ENCODE measurements at places on chromosomes 6 and 20.

DNA sequence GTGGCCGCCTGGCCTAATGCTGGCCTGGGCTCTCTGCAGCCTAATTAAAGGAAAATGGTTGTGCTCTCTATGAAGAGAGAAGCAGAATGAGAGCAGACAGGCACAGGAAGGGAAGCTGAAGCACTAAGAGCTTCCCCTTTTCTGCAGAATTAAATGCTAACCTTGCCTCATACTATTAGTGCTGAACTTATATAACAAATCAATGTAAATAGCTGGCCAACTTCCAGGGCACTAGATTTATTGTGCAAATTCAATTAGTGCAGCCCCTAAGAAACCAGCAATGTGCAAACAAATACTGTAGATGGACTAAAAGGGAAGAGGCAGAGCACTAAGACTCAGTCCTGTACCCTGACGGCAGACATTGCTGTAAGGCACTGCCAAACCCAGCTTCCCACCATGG is 36.1 kb upstream of the INSM1 start:
- no peak for DNase-seq

- DNase-seq, result peak; percentile 31
Measured at GRCh38 chr6:128139519-128139918, 238.7 kb upstream of the THEMIS start.

DNA sequence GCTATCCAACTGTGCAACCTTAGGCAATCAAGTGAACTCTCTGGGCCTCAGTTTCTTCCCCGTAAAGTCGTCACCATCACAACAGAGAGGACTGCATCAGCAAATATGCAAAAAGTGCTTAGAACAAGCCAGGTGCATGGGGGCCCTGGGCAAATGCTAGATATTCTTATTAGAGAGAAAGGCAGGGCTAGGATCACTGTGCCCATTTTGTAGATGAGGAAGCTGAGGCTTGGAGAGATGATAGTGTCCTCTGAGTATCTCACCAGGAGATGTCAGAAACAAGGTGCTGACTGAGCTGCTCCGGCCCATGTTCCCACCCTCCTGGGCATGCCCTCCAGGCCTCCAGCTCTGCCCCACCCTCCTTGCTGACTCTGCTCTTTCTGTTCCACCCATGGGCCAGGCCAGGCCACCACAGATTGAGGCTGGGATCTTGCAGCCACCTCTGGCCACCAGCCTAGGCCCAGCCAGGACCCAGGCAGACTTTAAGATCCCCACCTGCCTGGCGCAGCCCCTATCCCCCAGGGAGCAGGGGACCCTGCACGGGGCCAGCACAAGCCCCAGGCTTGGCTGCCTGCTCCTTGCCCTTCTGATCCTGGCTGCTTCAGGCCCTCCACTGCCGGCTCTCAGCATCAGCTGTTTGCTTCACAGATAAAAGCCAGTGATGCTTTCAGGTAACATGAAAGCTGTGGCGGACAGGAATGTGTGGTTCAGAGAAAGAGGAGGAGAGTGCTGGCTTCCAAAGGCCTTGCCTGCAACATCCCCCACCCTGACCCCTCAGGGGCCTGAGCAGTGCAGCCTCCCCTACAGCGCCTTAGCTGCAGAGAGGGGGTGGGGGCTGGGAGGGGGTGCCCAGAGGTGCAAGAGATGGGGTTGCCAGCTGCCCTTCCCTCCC is 47.6 kb downstream of the GRM4 start:
- DNase-seq, result no peak

DNA sequence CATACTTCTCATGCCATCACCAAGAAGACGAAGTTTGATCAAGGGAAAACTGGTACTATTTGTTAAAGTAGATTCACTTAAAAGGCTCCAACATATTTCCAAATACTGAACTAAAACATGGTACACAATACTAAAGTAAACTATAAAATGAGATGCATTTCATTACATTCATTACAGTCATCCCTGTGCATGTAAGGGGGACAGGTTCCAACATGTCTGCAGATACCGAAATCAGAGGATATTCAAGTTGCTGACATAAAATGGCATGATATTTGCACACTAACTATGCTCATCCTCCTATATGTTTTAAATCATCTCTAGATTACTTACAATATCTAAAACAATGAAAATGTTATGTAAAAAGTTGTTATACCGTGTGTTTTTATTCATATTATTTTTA is 893.9 kb upstream of the MANEA start:
- DNase-seq, result no peak

DNA sequence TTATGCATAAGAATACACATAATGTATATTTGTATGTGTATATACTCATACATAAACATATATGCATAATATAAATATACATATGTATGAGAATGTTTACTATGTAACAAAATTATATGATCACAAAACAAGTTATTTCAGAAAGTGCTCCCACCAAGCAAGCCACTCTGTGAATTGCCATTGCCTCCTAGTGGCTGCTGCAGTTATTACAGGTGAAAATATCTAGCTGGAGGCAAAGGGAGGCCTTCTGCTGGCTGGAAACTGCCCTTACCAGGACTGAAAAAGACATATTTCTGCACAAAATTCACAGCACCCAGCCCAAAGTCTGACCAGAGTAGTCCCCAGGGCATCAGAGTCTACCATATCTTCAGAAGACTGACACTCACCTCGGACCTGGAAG is 14.4 kb upstream of the ADAM33 start:
- no peak for DNase-seq

DNA sequence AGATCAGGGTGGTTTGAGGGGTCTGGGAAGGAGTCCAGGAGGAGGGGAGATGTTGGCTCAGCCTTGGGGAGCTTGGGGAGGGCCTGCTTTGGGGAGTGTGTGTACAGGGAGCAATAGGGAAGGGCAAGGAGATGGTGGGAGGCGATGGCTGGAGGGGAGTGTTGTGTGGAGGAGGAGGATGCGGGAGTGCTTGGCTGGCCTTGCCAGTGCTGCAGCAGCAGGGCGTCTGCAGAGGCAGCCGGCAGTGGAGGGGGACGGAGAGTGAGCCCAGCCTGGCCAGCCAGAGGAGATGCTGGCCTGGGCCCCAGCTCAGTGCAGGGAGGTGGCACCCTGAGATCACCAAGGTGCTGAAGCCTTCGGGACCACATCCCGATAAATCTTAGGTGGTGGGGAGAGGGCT is 3.9 kb downstream of the IP6K3 start:
- DNase-seq, result no peak

- peak; percentile 91 for DNase-seq
Measured at GRCh38 chr6:27687154-27688013, 214.5 kb upstream of the ZNF184 start.

GRCh38 chr6:149935246-149935645 is 6.6 kb upstream of the ULBP2 start:
- DNase-seq, result no peak

- DNase-seq, result no peak
Measured at GRCh38 chr6:47809873-47810272, 28.0 kb downstream of the OPN5 start.

- peak; percentile 58 for DNase-seq
Measured at GRCh38 chr20:2084703-2085102, 16.9 kb upstream of the STK35 start.

DNA sequence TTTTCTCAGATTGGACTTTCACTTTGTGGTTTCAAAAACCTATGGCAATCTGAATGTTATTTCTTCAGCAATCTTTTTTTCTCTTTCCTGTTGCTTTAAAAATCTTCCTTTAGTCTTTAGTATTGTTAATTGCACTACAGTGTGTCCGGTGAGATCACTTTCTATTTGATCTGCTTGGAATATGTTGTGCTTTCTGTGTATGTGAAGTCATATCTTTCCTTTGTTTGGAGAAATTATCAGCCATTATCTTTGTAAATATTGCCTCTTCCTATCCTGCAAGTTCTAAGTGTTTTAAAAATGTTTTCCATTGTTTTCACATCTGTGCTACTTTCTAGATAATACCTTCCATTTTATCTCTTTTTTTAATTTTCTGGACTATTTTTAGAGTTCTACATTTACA is 171.4 kb upstream of the PRSS16 start:
- DNase-seq, result no peak

GRCh38 chr20:18615020-18615650 is 27.3 kb downstream of the DTD1 start:
- DNase-seq, result no peak

DNA sequence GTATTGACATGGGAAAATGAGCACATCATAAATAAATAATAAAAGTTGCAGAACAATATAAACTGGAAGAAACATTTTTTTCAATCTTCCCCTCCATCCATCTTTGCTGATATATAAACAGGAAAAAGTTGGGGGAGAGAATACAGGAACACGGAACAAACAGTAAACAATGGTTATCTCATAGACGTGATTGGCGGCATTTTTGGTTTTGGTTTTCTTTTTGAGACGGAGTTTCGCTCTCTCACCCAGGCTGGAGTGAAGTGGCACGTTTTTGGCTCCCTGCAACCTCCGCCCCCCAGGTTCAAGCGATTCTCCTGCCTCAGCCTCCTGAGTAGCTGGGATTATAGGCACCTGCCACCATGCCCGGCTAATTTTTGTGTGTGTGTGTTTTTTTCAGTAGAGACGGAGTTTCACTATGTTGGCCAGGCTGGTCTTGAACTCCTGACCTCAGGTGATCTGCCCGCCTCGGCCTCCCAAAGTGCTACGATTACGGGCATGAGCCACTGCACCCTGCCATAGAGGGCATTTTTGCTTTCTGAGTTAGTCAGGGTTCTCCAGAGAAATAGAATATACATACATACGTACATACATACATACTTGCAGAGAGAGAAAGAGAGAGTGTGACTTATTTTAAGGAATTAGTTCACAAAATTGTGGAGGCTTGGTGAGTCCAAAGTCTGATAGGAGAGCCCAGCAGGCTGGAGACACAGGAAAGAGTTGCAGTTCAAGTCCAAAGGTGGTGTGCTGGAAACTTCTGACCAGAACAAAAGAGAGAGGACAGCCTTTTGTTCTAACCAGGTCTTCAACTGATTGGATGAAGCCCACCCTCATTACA is 22.6 kb downstream of the GNL1 start:
- no peak for DNase-seq

DNA sequence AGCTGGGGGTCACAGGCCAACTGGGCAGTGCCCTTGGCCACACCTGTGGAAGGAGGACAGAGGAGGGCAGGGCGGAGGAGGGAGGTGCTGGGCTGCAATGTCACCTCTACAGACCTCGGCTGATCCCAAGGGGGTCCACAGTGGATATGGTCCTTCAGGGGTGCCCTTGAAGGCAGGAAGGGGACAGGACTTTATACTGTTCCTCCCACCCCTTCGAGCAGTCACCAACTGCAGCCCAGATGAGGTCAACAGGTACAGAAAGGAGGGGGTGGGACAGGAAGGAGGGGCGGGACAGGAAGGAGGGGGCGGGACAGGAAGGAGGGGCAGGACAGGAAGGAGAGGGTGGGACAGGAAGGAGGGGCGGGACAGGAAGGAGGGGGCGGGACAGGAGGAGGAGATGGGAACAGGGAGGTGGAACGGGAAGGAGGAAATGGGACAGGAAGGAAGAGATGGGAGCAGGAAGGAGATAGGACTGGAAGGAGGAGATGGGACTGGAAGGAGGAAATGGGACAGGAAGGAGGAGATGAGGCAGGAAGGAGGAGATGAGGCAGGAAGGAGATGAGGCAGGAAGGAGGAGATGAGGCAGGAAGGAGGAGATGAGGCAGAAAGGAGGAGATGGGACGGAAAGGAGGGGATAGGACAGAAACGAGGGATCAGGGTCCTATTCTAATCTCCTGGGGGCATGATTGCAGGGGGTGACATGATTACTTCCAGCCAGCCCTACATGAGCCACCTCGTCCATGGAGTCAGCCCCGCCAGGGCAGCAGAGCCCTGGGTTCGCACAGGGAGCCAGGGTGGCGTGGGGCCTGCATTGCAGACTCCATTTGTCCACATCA is 19.4 kb upstream of the MRGBP start:
- peak; percentile 13 for DNase-seq

- no peak for DNase-seq
Measured at GRCh38 chr20:58993332-58994248, 12.5 kb downstream of the NELFCD start.

GRCh38 chr6:144786825-144787224 is 501.7 kb downstream of the UTRN start:
- no peak for DNase-seq

DNA sequence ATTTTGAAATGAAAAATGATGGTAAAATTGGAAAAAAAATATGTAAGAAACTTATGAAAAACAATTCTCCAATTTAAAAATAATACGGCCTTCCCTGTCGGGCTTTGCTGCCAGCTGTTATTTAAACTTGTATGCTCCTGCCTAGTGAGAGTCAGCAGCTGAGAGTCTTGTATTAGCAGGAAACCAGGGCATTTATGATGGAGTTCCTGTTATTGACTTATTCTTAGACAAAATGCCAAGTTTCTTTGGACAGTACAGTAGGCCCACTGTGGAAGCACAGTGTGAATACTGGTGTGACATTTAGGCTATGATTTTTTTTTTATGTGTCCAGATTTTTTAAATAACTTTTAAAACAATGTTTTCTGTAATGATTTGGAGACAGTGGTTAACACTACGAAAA is 42.1 kb downstream of the GMDS start:
- DNase-seq, result no peak

GRCh38 chr20:59585714-59586409 is 18.5 kb upstream of the PHACTR3 start:
- DNase-seq, result no peak

GRCh38 chr6:45946352-45946751 is 69.3 kb downstream of the CLIC5 start:
- DNase-seq, result peak; percentile 59

DNA sequence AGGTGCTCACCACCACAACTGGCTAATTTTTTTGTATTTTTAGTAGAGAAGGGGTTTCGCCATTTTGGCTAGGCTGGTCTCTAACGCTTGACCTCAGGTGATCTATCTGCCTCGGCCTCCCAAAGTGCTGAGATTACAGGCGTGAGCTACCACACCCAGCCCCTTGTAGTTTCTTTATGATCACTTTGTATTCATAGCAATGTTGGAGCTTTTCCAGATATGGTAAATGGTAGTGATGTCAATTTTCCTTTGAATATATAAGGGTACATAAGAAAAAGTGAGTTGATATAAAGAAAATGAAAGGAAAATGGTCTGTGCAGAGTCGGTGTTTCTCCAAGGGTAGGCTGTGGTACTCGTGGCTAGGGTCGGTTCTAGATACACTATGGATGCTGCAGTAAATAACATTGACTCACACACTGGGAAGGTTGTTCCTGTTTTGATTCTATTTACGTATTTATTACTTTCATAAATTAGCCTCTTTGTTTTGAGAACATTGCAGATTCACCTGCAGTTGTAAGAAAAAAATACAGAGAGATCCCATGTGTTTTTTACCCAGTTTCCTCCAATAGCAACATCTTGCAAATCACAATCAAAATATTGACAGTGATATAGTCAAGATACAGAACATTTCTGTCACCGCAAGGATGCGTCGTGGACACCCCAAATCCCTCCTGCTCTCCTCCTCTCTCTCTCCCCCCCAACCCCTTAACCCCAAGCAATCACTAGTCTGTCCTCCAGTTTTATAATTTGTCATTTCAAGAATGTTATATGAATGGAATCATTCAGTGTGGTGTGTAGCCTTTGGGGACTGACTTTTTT is 2.5 kb downstream of the ZNF831 start:
- DNase-seq, result no peak

GRCh38 chr6:90044833-90045381 is 150.6 kb downstream of the GJA10 start:
- DNase-seq, result peak; percentile 68

- no peak for DNase-seq
Measured at GRCh38 chr6:169707772-169708171, 5.8 kb downstream of the C6orf120 start.

GRCh38 chr20:57008217-57008616 is 258.2 kb downstream of the BMP7 start:
- no peak for DNase-seq

- no peak for DNase-seq
Measured at GRCh38 chr20:19907326-19908056, 109.7 kb upstream of the NAA20 start.
